ENCODE measurements at places on chromosomes 2 and 18.

DNA sequence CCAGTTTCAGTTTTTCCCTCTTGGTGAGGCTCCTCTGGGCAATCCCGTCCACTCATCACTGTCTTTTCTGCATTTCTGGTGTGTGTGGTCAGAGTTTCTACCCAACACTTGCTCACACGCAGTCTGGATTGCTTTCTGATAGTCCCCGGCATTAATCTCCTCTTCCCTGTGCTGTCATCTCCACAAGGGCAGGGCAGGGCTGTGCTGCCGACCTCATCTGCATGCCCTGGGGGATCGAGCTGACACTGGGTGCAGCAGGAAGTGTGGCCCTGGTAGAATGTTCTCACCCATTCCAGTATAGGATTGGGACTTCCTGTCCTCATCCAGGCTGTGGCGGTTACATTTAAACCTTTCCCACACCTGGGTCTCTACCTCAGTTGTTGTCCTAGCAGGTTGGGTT is 80.0 kb upstream of the FAM136A start:
- DNase-seq = no peak

- no peak for DNase-seq
These were observed 44.5 kb downstream of the SH3BP4 start for GRCh38 chr2:234996069-234996940.

DNA sequence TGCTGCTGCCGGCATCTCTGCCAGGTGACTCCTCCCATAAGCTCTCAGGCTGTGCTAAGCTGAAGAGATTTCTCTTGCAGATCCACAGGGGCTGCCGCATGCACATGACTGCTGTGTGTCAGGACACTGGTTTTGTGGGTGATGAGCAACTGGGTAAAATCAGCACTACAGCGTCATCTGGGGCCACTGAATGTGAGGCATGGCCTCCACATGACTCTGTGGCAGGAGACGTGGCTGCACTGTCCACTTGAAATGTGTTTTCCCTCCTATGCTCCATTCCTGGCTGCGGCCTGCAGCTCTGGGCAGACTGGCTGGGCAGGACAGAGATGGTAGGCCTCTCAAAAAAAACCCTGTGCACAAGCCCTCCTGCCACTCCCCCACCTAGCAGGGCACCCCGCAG is 63.6 kb downstream of the MARCO start:
- DNase-seq = no peak

DNA sequence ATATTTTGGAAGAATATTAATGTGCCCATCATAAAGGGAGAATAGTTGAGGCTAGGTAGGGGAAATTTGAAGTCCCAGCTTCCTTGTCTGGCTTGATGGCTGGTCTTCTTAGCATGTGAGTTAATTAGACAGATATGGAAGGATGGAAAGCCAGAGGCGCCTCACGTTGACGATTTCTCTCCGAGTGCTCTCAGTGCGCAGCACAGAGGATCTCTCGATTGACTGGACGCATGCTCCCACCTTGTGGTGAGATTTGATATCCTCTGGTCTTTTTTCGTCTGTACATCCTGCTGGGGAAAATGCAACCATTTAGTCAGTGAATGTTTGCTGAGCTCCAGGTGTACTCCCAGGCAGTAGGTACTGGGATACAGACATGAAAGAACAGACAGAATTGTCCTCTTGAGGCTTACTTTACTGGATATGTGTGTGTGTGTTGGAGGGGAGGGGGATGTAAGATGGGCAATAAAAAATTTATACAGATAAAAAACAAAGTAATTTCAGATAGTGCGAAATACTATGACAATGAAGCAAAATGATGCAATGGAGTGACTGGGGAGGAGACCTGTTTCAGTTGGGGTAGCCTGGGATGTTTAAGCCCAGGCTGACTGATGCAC is 66.9 kb upstream of the ZNG1B start:
- DNase-seq = peak; percentile 49

DNA sequence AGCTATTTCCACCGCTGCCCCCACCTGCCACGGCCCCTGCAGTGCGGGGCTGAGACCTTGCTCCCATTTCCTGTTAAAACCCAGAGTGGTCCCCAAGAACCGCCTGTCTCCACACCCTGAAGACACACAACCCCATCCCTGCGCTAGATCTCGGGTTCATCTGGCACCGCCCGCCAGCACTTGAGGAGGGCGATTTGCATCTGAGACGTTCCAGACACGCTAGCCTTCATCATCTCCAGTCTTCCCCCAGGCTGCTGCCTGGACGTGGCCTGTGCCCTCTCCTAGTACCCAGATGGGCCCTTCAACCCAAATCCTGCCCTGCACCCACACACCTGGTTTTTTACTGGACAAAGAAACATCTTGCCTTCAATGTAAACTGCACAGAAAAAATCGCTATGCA is 49.8 kb downstream of the SLC66A2 start:
- no peak for DNase-seq

DNA sequence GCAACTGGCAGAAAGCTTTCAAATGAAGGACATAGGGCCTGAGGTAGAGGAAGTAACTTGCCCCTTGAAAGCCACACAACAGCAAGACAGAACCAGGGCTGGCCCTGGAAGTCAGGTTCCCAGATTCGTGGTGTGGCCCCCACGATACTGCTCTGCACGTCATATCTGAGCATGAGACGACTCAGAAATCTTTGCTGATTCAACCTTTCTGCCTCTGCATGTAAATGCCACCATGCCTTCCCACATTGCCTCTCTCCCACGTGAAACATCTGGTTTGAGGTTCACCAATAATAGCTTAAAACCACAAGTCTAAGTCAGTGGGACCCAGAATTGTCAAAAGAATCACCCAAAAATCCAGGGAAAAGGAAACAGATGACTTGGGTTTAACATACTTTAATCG is 214.0 kb upstream of the TRIB2 start:
- peak; percentile 31 for DNase-seq

DNA sequence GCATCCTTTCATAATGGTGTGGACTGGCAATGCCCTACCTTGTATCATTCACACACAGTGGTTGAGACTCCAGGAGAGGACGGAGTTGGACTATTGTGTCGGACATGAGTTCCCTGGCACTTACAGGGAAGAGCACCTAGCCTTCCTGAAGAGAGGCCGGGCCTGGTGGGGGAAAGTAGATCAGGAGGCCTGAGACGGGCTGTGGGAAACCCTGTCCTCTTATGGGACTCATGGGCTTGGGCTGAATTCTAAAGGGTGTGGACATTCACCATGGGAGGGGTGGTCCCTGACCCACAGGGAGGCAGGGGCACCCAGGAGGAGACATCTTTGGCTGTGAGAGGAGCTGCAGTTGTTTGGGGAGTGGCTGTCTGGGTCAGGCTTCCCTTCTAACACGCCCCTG is 286.5 kb downstream of the PHLPP1 start:
- DNase-seq = no peak
